Right cardiac atrium (tissue), 5 donors: ENCODE measurements at places on chromosomes 11 and 22. TPM values are rescaled to one million over a fixed set of nuclear protein-coding genes. Genes with fewer than 3 reads are reported as not detected.

Gene ENTHD1
- total RNA-seq, result not detected

DNA sequence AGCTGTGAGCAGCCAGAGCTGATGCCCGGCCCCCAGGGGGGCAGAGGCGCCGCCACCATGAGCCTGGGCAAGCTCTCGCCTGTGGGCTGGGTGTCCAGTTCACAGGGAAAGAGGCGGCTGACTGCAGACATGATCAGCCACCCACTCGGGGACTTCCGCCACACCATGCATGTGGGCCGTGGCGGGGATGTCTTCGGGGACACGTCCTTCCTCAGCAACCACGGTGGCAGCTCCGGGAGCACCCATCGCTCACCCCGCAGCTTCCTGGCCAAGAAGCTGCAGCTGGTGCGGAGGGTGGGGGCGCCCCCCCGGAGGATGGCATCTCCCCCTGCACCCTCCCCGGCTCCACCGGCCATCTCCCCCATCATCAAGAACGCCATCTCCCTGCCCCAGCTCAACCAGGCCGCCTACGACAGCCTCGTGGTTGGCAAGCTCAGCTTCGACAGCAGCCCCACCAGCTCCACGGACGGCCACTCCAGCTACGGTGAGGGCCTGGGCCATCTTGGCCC lies 6.1 kb downstream of the CDC42EP1 start:
- DNase-seq, result peak; percentile 73

Gene PAX6
- not detected for total RNA-seq

DNA sequence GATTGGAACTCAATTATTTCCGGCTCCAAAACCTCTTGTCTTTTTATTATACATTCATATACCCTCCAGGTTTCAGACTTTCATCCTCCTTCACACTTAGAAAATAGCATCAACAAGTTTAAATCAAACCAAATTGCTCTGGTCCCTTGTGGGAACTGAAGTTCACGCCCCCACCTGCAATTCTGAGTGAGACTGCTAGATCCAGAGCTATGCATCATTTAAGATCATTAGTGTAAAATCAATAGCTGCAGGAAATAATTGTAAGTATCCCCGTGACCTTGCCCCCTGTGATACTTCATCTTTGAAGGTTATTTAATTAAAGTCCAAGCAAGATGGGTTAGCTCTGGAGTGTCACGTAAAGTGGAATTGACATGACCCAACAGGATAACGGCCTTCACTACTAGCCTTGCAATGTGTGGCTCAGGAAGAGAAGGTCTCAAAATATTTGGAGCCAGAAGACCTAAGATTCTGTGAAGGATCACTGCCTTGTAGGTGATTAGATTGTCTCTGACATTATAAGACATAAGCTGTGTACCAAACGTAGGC lies 742.2 kb upstream of the LRRC4C start:
- DNase-seq, result no peak

DNA sequence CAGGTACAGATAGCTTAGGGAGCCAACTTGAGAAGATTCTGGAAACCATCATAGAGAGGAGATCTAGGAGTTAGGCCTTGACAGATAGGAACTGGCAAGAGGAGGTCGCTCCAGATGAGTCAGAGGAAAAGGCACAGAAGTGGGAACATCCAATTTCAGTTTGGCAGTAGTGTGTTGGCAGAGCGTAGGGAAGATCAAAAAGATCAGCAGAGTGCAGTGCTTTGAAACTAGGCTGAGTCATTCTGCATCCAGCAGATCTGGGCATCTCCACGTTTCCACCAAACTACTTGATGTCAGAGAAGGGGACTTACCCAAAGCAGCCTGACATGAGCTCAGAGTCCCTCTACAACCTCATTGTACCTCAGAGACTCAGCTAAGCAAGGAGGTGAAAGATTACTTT lies 58.5 kb downstream of the GAB4 start:
- DNase-seq, result no peak

DNA sequence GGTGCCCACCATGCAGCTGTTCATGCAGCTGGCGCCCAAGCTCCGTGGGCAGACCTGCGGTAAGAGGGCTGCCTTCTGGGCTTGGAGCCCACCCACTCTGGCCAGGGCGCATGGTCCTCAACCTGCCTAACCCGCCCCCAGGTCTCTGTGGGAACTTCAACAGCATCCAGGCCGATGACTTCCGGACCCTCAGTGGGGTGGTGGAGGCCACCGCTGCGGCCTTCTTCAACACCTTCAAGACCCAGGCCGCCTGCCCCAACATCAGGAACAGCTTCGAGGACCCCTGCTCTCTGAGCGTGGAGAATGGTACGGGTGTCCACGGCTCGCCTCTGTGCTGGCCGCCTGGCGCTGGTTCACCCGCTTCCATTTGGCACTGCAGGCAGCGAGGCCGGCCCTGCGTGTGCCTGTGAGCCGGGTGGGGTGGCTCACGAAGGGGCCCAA lies 11.0 kb downstream of the MUC5AC start:
- DNase-seq, result peak; percentile 46

Gene NAALAD2
- total RNA-seq, result 1.7 TPM

Gene TSGA10IP
- not detected for total RNA-seq

Gene SLC36A4
- 11.4 TPM for total RNA-seq

DNA sequence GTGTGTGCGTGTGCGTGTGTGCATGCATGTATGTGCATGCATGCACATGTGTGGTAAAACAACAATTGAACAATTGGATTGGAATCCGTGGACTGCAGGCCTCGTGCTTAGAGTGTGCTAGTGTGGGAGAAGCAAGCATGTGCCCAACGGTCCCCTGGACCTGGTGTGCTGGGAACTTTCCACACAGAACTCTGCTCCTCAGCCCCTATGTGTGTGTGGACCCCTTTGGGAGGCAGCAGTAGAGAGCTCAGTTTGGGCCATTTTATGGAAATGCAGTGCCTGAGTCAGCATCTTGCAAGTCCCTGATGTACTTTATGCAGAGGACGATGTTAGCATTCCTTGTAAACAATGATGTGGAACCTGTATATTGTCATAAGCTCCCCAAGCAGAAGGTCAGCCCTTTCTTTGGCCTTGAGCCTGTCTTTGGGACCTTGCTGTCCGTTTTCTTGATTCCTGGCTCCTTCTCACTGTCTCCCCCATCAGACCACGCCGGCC lies 167.3 kb downstream of the TBC1D22A start:
- DNase-seq, result no peak

- peak; percentile 79 for DNase-seq
Measured at GRCh38 chr11:64489831-64490441, 101.1 kb upstream of the SLC22A12 start.

DNA sequence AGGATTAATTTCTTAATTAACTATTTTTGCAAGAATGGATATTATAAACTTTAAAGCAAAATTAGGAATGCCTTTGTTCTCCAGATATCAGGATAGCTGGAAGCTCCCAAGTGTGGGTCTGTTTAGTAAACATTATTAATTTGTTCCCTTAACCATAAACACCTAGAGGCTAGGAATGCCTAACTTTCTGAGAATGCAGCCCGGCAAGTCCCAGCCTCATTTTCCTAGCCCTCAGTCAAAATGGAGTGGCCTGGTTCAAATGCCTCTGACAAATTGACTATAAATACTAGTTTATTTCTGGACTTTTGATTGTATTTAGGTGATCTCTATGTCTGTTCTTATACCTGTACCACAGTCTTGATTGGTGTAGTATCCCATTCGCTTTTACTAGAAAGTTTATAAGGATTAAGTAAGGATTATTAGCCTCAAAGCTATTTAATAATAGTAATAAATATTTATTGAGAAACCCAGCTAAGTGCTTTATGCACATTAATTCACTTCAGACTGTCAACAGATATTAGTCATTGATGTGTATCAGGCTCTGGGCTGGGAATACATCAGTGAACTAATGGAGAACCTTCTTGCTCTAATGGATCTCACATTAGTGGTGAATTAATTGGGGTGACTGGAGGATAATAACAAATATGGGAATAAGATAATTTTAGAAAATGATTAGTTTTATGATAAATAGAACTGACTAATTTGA lies 25.8 kb downstream of the PPME1 start:
- DNase-seq, result no peak

DNA sequence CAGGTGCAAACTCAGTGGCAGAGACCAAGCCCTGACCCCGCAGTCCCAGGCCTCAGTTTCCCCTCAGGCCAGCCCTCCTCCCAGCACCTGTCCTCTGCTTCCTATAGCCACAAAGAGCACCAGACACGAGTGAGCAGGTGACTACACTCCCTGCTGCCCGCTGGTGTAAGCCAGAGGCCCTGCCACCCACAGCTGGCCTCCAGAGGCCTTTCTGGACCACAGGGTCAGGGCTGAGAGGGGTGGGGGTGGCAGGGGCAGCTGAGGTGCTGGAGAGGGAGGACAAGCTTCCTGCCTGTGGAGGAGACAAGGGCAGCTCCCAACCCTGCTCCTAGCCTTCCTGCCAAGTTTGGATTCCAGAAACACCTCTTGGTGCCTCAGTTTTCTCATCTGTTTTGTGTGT lies 31.3 kb upstream of the WNT7B start:
- DNase-seq, result no peak
